ENCODE measurements at places on chromosomes 3 and 15.
A peak's percentile ranks its signal among the peaks of the same experiment; 100 is the strongest.

DNA sequence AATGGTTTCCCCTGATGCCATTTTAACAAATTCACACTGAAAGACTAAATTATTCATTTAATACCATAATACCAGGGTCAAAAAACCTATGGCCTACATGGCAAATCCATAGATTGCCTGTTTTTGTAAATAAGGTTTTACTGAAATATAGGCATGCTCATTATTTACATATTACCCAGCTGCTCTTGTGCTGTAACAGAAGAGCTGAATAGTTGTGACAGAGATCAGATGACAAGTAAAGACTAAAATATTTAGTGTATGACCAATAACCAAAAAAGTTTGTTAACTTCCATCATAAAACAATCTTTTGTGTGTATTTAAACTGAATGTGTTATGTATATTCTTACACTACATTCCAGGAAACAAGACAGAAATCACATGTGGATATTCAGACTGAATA lies 60.2 kb downstream of the DENND4A start:
- DNase-seq, result no peak

DNA sequence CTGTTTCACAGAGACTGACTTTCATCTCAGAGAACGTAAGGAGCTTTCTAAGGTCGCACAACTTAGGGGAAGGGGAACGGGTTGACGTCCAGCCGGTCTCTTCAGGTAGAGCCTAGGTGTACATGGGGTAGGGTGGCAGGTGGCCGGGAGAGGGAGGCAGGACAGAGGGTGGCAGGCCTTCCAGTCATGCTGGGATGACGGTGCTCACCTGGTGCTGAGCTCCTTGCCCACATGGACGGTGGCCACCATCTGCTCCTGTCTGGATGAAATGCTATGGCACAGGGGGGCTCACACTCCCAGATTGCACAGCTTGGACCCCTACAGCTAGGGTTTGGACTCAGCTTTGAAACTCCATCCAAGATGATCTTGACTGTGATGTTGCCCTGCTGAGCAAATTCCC lies 144.5 kb downstream of the ATP10A start:
- DNase-seq, result no peak

GRCh38 chr3:25775936-25776335 lies 7.3 kb downstream of the NGLY1 start:
- DNase-seq, result no peak

GRCh38 chr3:78221300-78221699 lies 1181.4 kb downstream of the ROBO2 start:
- DNase-seq, result no peak

- DNase-seq, result no peak
These were observed 681.3 kb downstream of the ROBO1 start for GRCh38 chr3:79086514-79086913.

- DNase-seq, result no peak
These were observed 362.4 kb upstream of the ZNF385D start for GRCh38 chr3:22113453-22113852.

DNA sequence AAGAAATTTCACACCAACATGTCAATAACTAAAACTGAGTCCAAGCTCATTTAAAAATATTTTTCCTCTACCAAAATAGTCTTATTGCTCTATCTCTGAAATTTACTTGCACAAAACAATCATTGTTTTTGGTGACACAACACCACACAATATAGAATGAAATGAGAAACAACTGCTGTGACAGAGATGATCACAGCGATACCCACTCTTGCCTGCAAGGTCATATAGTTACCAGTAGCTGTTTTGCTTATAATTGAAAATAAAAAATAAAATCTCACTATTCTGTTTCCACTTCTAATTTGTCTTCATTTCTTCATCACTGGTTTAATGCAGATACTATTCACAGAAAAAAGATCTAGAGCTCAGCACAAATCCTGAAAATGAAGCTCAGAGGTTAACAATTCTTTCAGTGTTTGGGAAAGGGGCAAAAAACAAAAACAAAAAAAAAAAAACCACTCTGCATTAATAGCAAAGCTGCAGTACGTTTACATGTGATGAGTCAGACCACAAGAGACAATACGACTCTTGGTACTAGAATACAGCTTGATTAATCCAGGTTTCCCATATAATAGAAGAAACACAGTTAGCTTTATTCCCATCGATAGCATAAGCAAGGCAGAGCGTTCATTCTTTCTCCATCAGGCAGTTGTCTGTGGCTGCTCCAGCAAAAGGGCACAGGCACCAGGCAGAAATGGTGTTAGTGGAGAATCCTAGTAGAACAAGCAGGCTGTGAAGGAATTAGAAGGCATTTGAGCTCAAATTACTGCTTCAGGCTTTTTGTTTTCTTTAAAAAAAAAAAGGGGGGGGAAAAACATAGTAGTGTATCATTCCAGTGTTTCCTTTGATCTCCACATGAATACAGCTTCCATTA lies 773 bp downstream of the ANKRD28 start:
- no peak for DNase-seq

- no peak for DNase-seq
These were observed 330.7 kb upstream of the SLCO3A1 start for GRCh38 chr15:91522605-91523332.

GRCh38 chr3:49013738-49014660 lies 4.4 kb downstream of the DALRD3 start:
- DNase-seq, result peak; percentile 61

DNA sequence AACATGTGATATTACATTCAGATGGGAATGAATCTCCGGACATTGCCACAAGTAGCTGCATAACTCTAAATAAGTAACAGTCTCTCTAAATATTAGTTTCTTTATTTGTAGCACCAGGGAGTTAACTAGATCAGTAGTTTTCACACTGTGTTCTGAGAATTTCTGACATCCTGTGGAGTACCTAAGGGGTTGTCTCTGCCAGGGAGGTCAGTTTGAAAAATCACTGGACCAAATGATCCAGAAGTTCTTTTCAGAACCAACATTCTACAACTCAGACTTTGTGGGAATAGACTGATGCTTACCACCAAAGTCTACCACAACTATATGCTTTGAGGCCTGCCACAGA lies 9.0 kb upstream of the ILDR1 start:
- DNase-seq, result no peak

GRCh38 chr15:71565631-71566160 lies 244.7 kb upstream of the NR2E3 start:
- no peak for DNase-seq

- no peak for DNase-seq
These were observed 255.5 kb downstream of the UACA start for GRCh38 chr15:70507772-70508371.
